ENCODE measurements at places on chromosomes 7 and 10.

DNA sequence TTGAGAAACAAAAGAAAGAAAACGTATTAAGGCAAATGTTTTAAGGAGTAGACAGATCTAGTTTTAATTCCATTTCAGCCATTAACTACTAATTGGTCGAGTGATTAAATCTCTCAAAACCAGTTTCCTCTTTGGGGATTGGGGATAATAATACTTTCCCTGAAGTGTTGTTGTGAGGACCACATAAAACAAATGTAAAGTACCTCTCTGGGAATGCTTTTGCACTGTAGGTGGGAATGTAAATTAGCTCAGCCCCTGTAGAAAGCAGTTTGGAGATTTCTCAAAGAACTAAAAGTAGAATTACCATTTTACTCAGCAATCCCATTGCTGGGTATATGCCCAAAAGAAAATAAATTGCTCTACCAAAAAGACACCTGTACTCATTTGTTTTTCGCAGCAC lies 36.0 kb upstream of the PPP1R3C start:
- DNase-seq = no peak

DNA sequence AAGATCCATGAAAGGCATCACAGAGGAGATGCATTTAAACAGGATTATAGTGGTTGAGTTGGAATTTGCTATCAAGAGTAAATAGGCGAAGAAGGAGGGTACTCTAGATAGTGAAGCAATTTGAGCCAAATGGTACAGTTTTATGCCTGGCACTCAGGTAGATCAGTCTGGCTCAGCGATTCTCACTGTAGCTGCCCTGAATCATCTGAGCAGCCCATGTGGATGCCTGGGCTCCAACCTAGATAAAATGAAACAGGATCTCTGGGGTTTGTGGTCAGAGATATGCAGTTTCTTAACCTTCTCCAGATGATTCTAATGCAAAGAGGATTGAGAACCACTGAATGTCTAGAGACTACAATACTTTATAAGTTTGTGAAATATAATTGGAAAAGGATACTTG lies 282.0 kb upstream of the FZD1 start:
- no peak for DNase-seq

DNA sequence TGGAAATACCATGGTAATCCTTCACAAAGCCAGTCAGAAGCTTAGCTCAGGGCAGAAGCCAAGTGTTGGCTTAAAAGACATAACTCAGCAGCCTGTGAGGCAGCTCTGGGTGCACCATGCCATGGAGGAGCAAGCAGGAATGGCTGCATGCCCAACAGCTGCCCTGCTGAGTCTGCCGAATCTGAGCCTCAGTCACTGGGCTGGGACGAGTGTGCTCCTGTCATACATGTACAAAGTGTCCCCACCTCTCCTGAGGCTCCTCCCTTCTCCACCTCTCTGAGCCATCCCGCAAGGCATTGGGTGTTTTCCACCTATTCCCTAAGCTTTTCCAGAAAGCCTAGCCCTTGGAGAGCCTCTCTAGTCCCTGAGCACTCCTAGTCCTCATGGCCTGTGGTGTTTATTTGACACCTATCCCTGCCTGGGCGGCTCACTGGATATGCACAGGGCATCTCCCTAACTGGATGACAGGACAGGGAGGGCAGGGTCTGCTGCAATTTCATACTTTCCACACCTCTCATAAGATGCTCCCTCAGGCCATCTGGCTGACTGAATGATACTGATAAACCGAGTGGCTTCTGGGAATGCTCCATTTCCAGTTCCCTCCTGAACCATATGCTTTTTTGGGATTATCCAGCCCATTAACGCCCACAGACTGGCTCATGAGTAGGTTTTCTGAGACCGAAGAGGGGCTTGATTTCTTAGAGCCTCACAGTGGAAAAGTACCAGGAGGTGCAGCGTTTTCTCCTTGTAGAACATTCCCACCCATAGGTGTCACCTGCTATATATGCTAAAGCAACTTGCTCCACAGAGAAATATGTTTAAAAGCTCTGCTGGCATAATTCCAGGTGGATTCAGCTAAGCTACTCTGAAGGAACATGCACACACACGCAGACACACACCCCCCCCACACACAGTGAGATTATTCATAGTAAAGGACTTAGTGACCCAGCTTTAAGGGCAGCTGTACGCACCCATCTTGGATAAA lies 199.3 kb downstream of the SNX10 start:
- peak; percentile 93 for DNase-seq

DNA sequence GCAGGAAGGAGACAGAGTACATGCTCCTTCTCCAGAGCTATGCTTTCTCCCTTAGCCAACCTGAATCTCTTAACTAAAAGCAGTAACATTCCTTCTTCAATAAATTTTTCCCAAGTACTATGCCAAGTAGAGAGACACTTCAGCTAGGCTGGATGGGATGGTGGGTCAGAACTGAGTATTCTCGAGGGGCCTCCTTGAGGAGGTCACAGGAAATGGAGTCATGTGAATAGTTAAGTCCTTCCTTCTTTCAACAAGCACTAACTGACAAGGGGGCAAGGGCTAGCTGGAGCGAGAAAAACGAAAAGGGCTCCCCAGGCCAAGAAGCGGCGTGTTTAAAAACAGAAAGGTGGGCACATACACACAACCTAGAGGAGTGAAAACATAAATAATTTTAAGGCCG lies 5.5 kb downstream of the RSU1 start:
- DNase-seq = no peak

- no peak for DNase-seq
Observed at GRCh38 chr10:132563485-132564248, 26.1 kb downstream of the INPP5A start.

DNA sequence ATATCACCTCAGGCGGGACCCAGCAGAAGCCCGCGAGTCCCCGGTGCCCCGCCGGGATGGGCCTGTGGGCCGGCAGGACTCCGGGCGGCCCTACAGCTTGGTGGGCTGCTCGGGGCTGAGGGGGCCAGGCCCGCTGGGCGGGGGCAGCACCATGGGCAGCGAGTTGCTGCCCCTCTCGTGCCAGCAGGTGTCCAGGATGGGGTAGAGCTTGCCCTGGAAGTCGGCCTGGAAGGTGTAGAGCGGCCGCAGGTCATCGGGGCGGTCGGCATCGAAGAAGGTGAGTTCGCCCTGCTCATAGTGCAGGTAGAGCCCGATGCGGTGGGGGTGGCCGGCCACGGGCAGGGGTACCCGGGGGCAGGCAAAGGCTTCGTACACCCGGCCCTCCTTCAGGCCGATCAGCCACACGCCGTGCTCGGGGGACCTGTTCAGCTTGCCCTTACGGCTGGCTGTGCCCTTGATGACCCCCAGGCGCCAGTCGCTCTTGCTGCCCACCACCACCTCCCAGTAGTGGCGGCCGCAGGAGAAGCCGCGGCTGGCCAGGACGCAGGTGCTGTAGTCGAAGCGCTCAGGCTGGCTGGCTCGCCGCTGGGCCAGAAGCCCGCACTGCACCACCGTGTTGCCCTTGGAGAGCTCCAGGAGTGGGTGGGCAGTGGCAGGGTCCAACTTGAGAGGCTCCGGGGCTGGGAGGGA lies 4.3 kb upstream of the NSUN5 start:
- no peak for DNase-seq

GRCh38 chr10:126459878-126460481 lies 71.7 kb upstream of the ADAM12 start:
- no peak for DNase-seq

DNA sequence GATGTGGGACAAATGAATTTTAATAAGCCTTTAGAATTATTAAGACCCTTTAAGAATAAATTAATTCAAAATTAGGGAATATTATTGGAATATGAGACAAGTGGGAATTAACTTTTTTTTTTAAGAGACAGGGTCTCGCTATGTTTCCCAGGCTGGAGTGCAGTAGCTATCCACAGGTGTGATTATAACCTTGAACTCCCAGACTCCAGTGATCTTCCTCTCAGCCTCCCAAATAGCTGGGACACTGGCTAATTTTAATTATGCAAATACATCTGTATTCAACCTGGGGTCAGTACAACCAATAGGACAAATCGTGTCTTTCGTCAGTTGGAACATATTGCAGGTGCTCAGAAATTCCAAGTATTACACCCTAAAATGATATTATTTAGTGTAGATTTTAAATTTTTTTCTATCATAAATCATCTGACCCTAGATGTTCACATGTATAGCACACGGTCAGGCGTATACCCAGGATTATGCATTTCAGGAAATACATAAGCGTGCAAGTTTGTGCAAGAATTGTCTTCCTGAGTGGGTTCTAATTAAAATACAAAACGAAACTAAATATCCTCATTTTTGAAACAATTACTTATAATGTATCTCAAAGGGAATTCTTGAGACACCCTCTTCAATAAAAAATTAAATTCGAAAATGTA lies 1.2 kb downstream of the NT5C3A start:
- DNase-seq = no peak

GRCh38 chr7:97020996-97021746 lies 3.5 kb downstream of the DLX5 start:
- no peak for DNase-seq

GRCh38 chr10:25758041-25758457 lies 176.0 kb upstream of the MYO3A start:
- DNase-seq = peak; percentile 70

GRCh38 chr7:38425509-38425908 lies 152.1 kb upstream of the TARP start:
- DNase-seq = no peak

GRCh38 chr7:127732306-127732705 lies 80.3 kb downstream of the SND1 start:
- DNase-seq = no peak

DNA sequence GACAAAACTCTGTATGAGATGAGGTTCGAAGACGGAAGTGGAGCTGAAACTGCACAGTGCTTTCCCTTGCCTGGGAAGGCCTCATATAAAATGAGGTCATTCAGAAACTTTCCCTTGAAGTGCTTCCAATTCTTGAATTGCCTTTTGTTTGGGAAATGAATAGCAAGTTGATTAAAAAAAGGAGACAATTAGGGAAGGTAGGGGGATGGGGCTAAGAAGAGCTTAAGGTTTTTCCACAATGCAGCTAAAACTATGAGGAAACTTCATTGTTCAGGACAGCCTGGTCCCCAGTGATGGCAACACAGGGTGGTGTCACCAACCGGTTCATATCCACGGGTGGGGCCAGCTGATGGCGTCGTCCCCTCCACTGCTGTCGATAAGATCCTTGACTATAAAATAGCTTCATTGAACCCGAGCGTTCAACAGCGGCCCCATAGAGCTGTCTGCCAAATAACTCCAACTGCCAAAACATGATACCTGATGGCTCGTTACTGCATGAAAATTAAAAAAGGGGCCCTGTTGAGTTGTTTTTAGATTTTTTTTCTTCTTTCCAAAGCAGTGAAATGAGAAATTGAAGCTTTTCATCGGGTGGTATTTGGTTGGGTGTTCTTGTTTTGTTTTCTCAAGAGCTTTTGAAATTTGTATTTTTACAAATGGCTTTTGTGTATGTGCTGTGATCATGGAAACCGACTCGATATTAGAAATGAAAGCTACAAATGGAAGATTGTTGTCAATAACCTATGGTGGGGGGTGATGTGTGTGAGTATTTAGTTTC lies 2.8 kb upstream of the CELF2 start:
- no peak for DNase-seq

- no peak for DNase-seq
Observed at GRCh38 chr10:17075533-17076359, 53.9 kb downstream of the CUBN start.

DNA sequence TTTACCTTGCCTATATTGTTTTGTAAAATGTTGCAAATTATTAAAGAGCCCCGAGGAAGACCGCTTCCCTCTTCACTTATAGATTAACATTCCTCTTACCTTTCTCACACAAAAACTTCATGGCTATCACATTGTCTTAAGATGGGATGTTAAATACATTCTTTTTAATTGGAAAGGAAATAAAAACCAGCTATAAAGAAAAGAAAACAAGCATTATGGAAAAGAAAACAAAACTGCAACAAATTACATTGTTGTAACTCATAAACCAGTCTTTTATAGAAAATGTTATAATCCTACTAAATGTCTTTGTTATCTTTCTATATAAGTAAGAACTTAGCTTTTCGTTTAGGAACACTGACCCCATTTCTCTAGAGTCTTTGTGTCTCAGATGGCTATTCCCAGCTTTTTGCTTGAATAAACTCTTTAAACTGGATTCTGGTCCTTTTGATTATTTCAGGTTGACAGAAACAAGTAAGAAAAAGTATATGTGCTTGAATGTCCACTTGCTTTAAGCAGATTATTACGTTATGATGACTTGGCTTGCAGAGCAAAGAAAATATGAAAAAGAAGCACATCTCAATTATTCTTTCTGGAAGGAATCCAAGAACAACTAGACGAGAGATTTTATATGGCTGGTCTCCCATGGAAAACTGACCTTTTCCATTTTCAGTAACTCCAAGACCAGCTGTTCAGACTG lies 128.2 kb downstream of the AKR1D1 start:
- DNase-seq = no peak

DNA sequence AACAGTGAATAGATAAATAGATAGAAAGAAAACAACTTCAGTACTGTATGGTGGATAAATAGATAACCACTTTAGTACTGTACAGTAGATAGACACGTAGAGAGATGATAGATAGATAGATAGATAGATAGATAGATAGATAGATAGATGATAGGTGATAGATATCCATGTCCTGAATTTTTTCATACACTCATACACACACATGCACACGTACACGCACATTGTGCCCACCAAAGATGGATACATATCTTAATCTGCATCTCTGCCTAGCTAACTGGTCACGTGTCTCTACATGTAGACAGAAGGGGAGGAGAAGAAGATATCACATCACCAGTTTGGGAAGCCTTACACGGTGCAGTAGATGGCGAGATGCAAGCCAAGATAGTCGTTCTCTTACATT lies 99.2 kb downstream of the ARID5B start:
- DNase-seq = no peak

GRCh38 chr7:29405891-29406290 lies 157.7 kb upstream of the PRR15 start:
- no peak for DNase-seq

- no peak for DNase-seq
Observed at GRCh38 chr10:70308121-70309060, 24.6 kb upstream of the NPFFR1 start.

DNA sequence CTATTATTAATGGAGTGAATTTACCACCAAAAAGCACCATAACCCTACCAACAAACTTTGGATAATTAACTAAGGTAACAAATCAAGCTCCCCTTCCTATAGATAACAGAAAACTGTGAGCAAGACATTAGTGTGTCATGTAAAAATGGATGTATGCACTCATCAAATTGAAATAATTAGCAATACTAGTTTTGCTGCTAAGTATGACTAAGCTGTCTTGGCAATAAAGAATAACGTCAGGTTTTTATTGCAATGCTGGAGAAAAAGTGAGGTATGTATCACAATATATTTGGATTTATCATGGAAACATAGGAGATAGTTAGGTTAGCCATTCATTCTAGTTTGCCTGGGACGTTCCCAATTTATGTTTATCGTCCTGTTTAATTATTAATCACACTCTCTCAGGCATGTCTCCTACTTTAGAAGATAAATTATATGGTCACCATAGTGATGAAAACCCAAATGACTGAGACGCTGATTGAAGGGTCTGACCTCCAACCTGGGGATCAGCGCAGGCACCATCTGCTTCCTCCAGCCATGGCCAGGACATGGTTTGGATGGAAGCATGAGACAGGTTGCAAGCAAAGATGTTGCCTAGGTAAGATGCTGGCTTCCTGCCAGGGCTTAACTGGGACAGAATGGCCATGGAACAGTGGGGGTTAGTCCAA lies 125.6 kb downstream of the FANK1 start:
- no peak for DNase-seq

Measured in NCI-H1417 (cell line).